Vagina (tissue), 2 donors: ENCODE measurements at places on chromosomes 3 and 15.

DNA sequence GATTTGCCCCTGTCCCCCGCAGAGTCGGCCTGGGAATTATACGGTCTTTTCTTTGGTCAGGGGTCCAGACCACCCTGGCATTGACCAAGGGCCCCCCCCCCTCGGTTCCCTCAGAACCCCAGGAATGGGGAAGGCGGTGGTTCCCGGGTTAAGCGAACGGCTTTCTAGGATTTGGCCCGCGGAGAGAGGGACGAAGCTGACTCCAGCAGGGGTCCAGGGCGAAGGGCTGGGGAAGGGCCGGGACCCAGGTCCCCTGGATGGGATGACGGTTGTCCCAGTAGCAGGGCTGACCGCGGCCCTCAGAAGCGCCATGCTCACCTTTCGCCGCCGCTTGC, 274 bp downstream of the RRP9 start:
- no peak for DNase-seq

- DNase-seq: no peak
Observed at GRCh38 chr3:123244128-123244527, 42.4 kb downstream of the SEC22A start.

DNA sequence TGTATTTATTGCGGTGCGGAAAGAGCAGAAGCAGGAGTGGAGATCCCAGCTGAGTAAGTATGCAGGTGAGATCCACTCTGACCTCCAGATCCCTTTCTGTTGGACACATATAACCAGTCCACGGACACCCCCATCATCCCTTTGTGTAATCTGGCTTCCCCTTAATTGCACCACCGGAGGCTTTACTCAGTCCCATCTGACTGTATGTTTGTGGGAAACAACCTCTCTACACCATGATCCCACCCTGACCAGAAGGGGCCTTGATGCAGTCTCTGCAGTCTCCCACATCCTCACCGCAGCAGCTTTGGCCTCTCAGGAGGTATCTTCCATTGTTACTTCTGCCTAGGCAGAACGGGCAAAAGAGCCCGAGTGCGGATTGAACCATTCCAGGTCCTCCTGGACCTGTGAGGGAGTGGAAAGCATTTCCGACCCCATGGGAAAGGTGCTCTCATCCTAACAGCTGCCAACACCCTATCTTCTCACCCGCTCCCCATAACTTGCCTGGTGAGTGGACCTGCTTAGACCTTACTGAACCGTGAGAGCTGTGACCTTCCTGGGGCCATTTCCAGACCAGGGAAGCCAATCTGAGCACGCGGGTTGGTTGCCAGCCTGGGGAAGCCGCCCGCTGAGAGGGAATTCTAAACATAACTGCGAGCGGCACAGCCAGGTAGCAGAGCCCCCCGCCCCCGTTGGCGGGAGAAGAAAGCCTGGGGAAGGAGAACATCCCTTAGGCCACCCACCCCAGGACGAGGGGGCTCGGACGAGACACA, 1.1 kb downstream of the SLCO2A1 start:
- DNase-seq: no peak

DNA sequence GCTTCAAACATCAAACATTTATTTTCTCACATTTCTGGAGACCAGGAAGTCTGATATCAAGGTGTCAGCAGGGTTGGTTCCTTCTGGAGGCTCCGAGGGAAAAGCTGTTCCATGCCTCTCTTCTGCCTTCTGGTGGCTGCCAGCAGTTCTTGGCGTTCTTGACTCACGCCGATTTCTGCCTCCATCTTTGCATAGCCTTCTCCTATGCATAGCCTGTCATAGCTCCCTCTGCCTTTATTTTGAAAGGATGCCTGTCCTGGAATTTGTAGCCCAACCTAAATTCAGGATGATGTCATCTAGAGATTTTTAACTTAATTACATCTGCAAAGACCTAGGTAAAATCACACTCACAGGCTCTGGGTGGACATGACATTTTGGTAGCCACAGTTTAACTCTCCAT, 70.4 kb downstream of the RGMA start:
- no peak for DNase-seq

DNA sequence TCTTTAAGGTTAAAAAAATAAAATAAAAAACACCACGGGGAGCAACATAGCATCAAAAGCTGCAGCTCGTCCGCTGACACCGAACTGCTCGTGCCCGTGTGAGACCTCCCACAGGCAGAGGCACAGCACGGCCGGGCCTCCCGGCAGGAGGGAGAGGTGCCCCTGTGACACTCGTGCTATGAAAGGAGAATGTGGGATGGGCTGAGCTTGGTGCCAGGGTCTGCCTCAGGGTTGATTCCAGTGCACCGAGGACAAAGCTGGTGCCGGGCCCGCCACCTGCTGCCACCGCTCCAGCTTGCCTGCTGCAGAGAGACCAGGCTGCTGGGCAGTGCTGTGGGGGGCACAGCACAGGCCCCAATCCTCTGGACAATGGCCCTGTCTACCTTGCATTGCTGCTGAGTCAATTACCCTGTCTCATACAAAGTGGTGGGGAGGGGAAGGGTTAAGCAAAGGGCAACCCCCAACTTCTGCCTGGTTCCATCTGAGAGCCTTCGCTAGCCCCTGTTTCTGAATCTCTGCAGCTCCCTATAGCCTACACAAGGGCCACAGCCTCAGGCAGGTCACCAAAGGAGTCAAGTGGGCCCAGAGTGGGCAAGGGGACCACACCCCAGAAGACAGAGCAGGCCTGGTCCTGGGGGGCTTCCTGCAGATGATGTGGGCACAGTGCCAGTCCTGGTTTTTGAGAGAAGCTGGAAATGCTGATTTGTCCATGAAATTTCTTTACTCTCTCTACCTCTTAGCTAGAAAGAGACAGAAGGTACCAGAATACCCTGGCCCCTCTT, 74.0 kb upstream of the SNRPA1 start:
- DNase-seq: no peak

DNA sequence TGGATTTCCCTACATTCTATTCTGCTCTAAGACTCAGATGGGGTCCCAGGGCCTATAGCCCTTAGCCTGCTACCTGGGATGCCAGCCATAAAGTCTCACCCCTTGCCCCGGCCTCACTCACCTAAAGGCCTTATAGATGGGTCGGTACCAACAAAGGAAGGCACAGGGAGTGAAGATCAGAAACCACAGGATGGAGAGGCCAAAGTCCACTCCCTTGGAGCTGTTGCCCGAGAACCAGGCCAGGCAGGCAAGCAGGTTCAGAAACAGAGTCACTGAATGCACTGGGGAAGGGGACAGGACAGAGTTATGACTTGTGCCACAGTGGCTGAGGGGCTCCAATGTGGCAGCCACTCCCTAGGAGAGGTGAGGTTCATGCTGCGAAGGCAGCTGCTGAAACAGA, 7.4 kb upstream of the ULK3 start:
- DNase-seq: no peak

- no peak for DNase-seq
Observed at GRCh38 chr3:83934192-83935021, 1024.4 kb upstream of the CADM2 start.
